HT-29 (cell line): ENCODE measurements at places on chromosomes 13 and 19. TPM values are rescaled to one million over a fixed set of nuclear protein-coding genes. Genes with fewer than 3 reads are reported as not detected.

ATP1A3 gene
- total RNA-seq, result 0.10 and 0.66 TPM in 2 replicates

DNA sequence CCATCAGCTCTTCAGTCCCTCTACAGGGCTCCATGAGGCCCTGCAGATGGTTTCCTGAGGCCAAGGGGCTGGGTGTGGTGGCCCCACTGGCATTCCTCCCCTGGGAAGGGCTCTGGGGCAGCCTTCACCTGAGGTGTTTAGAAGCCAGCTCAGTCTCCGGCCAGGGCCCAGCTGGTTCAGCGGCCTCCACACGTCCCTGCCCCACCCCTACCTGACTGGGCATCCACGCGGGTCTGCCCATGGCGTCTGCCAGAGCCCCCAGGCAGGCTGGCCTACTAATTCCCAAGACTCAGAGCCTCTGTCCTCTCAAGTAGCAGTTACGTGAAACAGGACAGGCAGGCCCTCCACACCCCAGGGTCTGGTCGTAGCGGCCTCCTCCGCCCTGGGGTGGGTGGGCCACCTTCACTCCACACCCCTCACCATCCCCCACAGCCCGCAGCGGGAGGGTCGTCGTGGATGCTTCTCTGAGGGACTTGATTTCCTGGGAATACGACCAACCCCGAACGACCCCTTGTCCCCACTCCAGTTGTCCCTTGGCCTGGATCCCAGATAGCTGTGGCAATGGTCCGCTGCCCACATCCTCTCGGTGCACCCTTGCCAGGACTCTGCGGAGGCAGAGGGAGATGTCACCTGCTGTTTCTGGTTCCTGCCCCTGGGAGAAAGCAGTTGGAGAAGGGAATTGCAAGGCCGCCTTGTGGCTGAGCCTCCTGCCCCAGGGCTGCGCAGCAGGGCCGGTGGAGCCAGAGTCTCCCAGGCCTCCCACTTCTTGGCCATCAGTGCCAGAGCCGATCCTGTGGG, 24.3 kb downstream of the CAPN12 start:
- DNase-seq, result peak; percentile 54

GRCh38 chr19:7676376-7676775, 514 bp upstream of the MCEMP1 start:
- no peak for DNase-seq

GRCh38 chr13:60654415-60654814, 257.4 kb downstream of the TDRD3 start:
- DNase-seq, result peak; percentile 67
